CD4-positive, alpha-beta memory T cell (primary cell): ENCODE measurements at places on chromosomes 4 and X.
A peak's percentile ranks its signal among the peaks of the same experiment; 100 is the strongest.

DNA sequence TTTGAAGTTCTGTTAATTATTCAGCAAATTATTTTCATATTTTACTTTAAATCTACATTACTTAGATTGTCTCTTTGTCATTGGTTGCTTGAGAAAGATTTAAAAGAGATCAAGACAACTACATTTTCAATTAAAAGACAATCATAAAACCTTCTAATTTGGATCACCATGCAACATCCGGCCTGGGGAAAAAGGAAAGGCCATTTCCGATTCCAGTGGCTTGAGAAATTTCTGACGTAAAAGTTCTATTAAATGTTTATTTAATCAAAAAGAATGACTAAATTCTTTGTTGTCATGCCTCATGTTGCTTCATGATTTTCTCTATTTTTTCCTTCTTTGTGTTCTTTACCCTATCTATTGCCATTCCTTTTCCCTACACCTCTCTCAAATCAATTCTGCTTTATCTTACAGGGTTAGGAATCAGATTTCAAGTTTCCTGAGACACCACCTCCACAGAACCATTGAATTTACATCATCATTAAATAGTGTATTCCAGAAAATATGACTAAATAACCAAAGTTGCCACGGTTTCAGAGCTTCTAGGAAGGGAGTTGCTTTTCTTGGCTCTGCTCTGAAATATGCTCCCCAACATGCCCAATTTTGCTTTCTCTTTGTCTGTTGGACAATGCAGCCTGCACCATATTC lies 124.6 kb upstream of the ACSL4 start:
- no peak for DNase-seq

GRCh38 chr4:169898095-169898494 lies 128.1 kb downstream of the MFAP3L start:
- DNase-seq, result no peak

GRCh38 chr4:188976644-188977115 lies 837.4 kb downstream of the TRIML1 start:
- no peak for DNase-seq

DNA sequence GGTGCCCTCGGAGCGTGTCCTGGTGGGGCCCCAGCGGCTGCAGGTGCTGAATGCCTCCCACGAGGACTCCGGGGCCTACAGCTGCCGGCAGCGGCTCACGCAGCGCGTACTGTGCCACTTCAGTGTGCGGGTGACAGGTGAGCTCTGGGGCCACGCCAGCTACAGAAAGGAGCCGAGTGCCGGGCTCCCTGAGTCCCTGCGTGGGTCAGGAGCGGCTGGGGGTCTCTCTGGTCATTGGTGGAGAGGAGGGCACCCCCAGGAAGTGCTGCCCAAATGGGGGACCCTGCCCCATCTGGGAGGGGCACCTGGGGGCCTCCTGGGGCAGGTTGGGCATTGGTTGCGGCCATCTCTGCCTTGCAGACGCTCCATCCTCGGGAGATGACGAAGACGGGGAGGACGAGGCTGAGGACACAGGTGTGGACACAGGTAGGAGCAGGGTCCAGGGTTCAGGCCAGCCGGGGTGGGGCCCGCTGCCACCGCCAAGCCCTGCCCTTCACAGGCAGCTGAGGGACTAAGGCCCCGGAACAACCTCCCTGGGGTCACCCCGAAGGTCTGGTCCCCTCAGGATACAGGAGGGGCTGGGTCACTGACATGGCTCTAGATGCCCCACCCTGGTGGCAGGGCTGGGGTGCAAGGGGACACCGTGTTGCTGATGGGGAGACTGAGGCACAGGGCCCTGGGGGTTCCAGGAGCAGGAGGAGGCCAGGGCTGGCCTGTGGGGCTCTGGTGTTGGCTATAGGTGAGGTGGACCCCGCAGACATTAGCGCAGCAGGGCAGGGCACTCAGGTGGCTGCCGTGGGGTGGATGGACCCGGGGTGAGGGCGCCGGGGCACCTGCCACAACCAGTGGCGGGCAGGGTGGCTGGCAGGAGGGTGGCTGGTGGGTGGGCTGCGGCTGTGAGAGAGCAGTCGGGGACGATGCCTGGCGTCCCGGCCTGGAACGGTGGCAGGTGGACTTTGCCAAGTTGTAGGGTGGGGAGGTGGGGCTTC lies 6.6 kb downstream of the FGFR3 start:
- DNase-seq, result no peak

DNA sequence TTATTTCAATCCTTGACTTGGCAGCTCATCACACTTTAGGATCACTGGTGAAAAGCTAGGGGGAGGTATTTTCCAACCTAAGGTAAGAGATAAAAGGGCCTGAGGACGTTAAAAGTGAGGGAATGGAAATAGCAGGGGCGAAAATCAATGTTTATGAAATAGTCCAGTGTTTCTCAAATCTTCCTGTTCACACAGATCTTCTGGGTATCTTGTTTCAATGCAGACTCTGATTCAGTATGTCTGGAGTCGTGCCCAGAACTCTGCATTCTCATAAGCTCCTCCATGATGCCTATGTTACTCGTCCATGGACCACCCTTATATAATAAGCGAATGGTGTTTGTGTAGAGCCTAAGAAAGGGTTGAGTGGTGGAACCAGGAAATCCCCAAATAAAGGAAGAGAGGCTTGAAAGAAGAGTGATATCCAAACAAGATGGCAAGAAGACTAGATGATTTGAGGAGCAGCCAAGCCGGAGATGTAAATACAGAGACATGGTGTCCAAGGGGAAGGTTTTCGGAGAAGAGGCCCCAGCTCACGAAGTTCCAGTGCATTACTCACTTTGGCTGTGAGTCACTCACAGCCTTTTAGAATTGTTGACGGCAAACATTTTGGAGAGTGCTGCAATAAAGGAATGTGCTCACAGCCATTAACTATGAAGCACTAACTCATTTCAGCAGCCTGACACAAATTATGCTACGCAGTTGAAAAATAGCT lies 215.6 kb upstream of the PPARGC1A start:
- no peak for DNase-seq

- DNase-seq, result no peak
Observed at GRCh38 chrX:1483843-1484637, 31.3 kb upstream of the ASMTL start.

DNA sequence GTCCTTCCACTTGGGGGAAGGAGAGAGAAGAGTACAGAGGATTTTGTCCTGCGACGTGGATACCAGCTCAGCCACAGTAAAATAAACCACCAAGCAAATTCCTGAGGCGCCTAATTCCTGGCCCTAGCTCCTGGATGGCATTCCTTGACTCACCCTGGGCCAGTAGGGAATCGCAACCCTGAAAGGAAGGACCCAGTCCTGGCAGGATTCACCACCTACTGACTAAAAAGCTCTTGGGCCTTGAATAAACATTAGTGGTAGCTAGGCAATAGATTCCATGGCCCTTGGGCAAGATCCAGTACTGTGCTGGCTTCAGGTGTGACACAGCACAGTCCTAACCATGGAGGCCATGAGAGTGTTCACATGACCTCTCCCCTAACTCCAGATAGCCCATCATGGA lies 45.6 kb downstream of the GABRA3 start:
- no peak for DNase-seq

DNA sequence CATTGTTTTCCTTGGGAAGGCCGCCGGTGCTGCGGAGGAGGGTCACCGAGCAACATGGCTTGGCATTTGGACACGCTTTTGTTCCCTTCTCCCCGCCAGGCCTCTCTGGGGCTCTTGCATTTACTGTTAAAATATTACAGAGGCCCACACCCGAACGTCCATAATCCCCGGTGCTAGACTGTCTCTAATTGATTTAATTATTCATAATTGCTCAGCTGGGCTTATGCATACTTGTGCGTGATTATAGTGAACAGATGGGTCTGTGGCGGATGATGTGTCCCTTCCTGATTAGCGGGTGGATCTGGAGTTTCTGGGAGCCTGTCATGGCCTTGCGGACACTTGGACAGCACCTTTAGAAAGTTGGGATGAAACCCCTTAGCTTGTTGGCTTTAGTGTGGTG lies 100.2 kb upstream of the MSX1 start:
- no peak for DNase-seq

DNA sequence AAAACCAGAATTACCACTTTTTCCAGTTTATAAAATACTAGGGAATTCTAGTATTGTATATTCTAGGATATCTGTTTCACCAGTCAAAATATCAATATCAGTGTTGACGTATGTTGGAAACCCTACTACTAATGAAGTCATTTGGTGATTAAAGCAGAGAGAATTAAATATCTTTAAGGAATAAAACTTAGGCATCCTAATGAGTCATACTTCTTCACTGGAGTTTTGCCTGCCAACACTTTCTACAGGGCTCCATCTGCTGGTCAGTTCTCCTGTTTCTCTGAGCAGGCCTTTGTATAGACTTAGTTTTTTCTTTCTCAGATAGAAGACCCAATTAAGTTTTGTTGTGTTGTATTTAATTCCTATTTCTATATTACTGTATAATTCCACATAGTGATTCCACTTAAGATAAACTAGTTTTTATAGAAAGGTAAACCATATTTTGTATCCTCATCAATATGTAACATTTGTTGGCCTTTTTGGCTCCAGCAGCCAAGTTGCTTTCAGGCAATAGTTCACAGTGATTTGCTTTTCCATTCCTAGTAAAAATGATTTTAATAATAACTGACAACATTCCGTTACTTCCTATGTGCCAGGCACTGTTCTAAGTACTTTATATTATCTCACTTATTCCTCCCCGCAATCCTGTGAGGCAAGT lies 3.5 kb downstream of the AP1AR start:
- peak; percentile 57 for DNase-seq

DNA sequence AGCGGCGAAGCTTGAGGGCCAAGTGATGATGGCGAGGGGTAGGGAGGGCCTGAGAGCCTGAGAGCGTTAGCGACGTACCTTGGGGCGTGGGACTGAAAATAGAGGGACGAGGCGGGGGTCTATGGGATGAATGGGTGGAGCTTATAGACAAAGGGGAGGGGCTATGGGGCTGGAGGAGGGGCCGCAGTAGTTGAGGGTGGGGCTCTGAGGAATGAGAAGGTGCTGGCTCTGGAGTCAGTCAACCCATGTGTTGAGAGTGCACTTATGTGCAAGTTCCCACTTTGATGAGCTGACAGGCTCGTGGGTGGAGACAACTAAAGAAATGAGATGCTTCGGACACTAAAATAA lies 488 bp downstream of the TBC1D25 start:
- DNase-seq, result no peak

DNA sequence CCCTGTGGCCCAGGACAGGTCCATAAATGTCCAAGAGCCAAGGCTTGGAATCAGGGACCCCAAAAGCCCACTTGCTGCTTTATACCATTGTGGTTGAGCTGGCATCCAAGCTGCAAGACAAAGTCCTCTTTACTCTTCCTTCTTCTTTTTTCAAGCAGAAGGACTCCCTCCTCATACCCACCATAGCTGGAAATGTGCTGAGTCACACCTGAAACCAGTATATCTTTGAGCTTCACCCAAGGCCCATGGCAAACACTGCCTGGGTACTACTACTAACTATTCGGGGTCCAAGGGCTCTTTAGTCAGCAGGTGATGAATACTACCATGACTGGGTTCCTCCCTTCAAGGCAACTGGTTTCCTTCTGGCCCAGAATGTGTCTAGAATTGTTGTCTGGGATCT lies 37.3 kb upstream of the NMU start:
- no peak for DNase-seq

DNA sequence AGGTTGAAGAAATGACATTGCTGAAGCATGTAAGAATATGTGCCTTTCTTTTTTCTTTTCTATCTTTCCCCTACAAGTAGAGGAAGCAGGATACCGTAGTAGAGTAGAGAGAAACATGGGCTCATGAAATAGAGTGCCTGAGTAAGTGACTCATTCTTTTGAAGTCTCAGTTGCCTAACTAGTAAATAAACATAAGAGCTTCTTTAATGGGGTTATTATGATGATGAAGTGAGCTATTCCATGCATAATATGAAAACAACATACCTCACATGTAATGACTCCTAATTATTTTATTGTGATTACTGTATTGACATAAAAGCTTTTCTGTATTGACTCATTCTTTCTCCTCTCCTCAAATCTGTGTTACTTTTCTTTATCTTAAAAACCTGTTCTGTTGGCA lies 1538.2 kb downstream of the TECRL start:
- DNase-seq, result no peak

GRCh38 chr4:169376421-169376820 lies 105.7 kb upstream of the SH3RF1 start:
- DNase-seq, result no peak

- DNase-seq, result no peak
Observed at GRCh38 chr4:185384930-185385331, 10.8 kb downstream of the LRP2BP start.

DNA sequence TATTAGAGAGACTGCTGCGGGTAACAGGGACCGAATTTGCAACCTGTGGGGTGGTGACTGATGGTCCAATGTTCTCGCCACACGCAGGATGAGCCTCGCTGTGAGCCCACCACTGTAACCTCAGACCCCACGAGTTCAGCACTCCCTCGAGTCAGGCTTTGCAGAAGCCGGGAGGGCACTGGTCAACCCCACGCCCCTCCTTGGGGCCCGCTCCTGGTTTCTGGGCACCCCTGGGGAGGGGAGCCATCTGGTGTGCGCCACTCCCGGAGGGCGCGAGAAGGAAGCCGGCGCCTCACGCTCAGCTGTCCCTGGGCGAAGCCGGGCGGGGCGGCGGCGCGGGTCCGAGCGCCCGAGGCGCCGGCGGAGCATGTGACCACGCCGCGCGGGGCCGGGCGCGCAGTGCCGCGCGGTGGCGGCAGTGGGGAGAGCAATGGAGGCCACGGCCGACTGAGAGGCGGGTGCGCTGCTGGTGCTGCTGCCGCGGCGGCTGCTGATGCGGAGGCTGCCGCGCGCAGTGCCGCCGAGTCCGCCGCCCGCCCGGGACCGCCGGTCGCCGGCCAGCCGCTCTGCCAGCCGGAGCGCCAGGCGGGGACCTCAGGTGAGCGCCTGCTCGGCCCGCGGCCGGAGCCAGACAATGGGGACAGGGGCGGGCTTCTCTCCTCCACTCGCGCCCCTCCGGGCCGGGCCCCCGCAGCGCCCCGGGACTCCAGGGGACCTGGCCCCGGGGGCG lies 100.1 kb downstream of the CEP135 start:
- DNase-seq, result no peak

DNA sequence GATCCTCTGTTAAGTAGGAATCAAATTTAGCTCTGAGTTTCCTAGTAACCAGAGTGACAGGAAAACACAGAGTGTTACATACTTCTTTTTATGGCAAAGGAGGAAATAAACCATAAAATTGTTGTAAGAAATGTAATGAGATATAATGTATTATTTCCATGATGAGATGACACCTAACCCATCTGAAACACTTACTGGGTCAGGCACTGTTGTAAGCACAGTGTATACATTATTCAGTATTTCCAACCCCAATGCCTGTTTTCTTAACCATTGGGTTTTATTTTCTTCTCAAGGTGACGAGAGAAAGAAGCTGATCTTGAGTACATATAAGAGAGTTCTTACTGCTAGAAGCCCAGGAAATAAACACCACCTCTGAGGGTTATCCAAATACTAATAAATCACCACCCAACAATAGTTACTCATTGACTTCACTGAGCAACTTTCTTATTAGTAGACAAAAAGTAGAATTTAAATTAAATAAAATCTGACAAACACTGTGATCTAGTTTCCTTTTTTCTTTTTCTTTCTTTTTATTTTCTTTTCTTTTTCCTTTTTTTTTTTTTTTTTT lies 4.2 kb upstream of the ENAM start:
- DNase-seq, result no peak
